Naive thymus-derived CD8-positive, alpha-beta T cell (primary cell): ENCODE measurements at places on chromosomes 7 and 10.

- DNase-seq = no peak
Observed at GRCh38 chr10:104608091-104608828, 32.8 kb upstream of the SORCS3 start.

GRCh38 chr10:78140066-78140630 lies 106.5 kb downstream of the RPS24 start:
- DNase-seq = no peak

DNA sequence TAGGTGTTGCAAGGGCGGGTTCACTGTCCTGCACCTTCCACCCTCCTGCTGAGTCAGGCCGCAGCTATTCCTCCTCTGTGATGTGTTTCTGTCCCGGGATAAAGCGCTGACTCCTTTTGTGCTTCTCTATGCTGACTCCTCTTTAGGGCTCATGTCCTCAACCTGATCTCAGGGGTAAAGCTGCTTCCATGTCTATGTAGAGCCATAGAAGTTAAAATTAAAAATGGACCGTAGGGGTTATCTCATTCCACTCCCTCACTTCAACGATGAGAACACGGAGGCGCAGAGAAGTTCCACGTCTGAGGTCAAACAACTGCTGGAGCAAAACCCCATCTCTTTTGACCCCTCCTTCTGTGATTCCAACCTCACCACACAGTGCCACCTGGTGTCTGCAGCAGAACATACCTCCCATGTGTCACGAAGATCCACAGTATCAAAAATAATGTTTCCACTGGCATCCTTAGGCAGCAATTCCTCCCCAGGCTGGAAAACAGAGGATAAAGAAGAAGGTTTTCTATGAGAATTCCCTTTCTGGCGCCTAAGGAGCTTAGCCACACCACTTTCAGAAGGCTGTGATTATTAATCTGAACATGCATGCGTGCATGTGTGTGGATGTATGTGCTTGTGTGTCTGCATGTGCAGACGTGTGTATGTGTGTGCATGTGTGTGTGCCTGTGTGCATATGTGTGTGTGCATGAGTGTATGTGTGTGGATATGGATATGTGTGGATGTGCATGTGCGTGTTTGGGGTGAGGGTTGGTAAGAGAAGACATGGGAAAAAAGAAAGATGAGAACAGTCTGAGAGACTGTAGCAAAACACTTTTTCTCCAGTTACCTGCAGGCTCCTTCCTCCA lies 81.2 kb upstream of the UCN3 start:
- DNase-seq = peak; percentile 18

GRCh38 chr7:154746571-154747360 lies 256.2 kb downstream of the PAXIP1 start:
- DNase-seq = no peak

DNA sequence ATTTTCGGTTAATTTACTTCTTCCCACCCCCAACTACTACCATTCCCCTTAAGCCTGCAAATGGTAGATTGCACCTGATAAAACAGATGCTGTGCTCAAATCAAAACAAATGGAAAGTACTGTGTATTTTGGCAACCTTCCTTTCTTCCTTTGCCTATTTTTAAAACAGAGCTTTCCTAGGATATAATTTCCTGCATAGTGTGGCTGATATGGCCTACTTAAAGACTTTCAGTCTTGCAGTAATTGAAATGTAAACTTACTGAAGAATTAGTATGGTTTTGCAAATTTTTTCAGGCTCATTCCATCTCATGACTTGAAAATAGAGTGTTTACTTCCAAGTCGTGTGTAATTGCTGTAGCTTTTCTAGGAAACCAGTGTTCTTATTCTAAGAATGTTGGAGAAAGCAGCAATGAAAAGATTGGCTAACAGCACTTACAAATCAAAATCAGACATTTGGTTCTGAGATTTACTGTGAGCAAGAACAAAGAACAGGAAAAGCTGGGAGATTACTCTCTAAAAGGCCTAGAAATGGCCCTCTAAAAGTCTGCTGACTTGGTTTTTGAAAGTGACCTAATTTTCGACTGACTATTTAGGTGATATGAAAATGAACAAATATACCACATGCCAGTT lies 52.0 kb downstream of the REEP3 start:
- DNase-seq = no peak
